Omental fat pad (tissue), 4 donors: ENCODE measurements at places on chromosomes 6 and 20.

GRCh38 chr6:44367681-44368080 is 19.8 kb upstream of the CDC5L start:
- no peak for DNase-seq

- DNase-seq = no peak
Measured at GRCh38 chr6:90545448-90545847, 41.4 kb downstream of the MAP3K7 start.

- DNase-seq = no peak
Measured at GRCh38 chr6:43708860-43709653, 21.5 kb upstream of the MRPS18A start.

- DNase-seq = no peak
Measured at GRCh38 chr20:47706345-47706744, 78.9 kb downstream of the SULF2 start.

DNA sequence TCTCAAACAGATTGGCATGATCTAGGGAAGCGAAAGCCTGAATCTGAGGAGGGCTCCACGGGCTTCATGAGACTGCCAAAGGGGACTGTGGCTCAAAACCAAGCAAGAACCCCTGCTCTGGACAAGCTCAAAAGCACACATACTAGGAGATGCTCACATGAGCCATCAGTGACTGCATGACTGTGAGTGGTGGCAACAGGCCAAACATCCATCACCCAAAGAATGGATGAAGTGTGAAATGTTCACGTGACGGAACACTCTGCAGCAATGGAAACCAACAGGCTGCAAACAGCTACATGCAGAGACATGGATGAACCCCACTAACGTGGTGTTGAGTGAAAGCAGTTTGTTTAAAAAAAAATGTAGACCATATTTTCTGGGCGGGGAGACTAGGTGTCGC is 136.3 kb downstream of the PREX1 start:
- DNase-seq = no peak

DNA sequence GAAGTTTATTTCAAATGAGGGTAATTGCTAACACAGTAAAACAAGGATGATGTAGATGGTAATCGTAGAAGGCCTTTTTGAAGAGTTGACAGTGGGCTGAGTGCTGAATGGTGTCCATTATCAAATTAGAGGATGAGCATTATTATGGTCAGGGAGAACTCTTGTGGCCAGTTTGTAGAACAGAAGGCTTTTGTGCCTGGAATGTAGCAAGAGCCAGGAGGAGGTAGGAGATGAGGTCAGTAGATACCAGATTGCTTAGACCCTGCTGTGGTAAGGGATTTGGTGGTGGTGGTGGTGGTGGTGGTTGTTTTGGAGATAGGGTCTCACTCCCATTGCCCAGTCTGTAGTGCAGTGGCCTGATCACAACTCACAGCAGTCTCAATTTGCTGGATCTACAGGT is 6.2 kb downstream of the CSE1L start:
- no peak for DNase-seq

DNA sequence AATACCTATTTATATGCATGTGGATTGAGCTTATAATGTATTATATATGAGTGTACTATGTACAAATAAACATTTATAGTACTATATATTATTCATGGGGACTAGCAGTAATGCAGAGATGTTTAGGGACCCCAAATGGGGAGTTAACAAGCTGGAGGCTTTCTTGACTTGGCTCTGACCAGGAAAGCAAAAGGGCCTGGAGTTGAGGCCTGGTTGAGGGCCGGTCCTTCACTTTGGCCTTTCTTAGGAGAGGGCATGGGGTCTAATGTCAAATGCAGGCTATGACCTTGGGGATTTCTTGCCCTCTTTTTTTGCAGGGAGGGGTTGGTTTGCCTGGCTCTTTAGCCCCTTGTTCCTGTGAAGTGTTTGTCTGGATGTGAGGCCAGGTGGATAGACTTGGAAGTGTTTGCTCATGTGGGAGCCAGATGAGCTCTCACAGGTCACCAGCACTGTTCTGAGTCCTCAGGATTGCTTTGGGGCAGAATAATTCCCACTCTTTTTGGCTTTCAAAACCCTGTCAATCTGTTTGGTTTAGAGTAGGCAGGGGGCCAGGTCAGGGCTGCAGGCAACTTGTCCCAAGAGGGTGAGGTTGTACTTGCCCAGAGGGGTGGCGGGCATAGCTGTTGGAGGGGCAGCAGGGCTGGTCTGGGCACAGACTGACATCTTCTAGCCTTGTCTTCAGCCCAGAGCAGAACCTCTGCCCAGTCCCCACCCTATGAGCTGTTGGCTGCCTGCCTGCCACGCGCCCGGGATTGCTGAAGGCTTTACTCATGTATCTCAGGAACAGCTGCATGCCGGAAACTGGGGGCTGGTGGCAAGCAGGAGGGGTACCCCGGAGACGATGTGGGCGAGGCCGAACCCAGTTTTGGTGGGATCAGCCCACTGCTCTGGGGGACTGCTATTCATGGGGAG is 14.6 kb downstream of the TJAP1 start:
- peak; percentile 56 for DNase-seq
